Stimulated activated CD4-positive, alpha-beta T cell treated with anti-CD3 and anti-CD28 coated beads, TNF-alpha, amount 100 ng/mL, for 1 hour (primary cell): ENCODE measurements at places on chromosomes 6 and 20.

DNA sequence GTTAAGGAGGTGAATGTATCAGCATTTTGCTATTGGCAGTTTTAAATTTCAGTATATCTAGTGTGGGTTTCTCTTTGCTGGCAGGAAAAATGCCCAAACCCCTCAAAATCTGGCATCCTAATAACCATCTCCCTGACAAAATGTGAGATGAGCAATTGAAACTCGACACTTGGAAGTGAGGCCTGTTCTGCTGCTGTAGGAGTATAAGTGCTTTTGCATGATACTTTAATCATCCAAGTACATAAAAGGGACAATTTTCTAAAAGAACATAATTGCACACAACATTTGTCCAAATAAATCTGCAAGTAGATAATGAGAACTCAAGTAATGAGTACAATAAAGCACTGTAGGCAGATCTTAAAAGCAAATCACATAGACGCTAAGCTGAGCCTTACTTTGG is 36.5 kb downstream of the LAMP5 start:
- DNase-seq = no peak

GRCh38 chr20:25214819-25215218 is 19.3 kb downstream of the ENTPD6 start:
- no peak for DNase-seq

DNA sequence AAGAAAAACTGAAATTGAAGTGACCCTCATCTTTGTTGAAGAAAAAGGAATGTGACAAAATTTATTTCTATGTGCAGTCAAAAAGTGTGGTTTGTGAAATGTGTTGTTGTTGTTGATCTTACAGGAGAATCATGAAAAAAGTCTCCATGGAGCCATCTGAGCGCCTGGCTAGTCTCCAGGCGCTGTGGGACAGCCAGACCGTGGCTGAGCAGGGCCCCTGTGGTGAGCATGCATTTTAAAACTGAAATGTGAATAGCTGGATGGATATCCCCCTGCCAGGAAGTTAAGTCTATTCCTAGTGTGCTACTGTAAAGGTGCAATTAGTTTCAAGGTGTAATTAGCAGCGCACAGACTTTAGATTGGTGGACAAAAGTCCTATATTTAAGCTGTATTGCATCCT is 170.6 kb downstream of the CARMIL1 start:
- no peak for DNase-seq

- DNase-seq = no peak
Observed at GRCh38 chr6:73079611-73079955, 145.7 kb downstream of the KHDC1L start.

DNA sequence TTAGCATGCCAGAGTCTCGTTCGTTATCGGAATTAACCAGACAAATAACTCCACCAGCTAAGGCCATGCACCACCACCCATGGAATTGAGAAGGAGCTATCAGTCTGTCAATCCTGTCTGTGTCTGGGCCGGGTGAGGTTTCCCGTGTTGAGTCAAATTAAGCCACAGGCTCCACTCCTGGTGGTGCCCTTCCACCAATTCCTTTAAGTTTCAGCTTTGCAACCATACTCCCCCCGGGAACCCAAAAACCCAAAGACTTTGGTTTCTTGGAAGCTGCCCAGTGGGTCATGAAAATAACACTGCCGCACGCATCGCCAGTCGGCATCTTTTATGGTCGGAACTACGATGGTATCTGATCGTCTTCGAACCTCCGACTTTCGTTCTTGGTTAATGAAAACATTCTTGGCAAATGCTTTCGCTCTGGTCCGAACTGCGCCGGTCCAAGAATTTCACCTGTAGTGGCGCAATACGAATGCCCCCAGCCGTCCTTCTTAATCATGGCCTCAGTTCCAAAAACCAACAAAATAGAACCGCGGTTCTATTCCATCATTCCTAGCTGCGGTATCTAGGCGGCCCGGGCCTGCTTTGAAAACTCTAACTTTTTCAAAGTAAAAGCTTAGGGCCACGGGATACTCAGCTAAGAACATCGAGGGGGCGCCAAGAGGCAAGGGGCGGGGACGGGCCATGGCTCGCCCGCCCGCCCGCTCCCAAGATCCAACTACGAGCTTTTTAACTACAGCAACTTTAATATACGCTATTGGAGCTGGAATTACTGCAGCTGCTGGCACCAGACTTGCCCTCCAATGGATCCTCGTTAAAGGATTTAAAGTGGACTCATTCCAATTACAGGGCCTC is 1958.5 kb upstream of the DEFB115 start:
- DNase-seq = no peak

DNA sequence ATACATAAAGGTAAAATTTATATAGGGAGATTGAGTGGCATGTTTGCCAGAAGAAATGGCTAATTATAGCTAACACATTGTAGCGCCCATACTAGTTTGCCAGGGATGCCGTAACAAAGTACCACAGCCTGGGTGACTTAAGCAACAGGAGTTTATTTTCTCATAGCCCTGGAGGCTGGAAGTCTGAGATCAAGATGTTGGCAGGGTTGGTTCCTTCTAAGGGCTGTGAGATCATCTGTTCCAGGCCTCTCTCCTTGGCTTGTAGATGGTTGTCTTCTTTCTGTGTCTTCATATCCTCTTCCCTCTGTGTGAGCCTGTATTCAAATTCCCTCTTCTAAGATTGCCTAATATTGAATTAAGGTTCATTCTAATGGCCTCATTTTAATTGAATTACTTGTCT is 417.5 kb upstream of the OPRM1 start:
- no peak for DNase-seq

GRCh38 chr6:2426561-2427340 is 181.3 kb upstream of the GMDS start:
- no peak for DNase-seq

GRCh38 chr6:46734867-46735719 is at the start of gene PLA2G7:
TSS of gene PLA2G7 (minus strand) at chr6:46735375. CDS start at chr6:46722891, 12,484 bp downstream.
- DNase-seq = no peak

DNA sequence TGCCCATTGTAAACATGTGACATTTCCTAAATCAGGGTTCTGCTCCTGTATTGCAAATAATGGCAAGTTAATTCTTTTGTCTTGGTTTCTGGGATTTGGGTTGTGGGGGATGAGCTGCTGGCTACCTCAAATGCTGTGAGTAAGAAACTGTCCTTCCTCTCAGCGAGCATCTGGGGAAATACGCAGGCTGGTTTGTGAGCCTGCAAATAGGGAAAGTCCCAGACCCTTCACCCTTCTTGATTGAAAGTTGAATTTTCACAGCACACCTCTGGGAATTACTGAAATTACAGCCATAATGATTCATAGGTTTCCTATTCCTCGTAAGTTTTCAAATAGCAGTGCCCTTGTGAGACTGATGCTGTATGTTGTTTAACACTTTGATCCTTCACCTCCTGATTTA is 138.1 kb downstream of the TBXT start:
- DNase-seq = no peak

DNA sequence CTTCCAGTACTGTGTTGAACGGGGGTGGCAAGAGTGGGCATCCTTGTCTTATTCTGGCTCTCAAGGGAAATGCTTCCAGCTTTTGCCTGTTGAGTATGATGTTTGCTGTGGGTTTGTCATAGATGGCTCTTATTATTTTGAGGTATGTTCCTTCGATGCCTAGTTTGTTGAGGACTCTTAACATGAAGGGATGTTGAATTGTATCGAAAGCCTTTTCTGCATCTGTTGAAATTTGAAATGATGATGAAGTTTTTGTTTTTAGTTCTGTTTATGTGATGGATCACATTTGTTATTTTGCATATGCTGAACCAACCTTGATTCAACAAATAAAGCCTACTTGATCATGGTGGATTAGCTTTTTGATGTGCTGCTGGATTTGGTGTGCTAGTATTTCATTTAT is 48.0 kb downstream of the RPRD1B start:
- no peak for DNase-seq

GRCh38 chr6:136873748-136874147 is 48.4 kb upstream of the SLC35D3 start:
- no peak for DNase-seq

GRCh38 chr20:52889225-52889624 is 82.9 kb upstream of the TSHZ2 start:
- DNase-seq = no peak

- no peak for DNase-seq
Observed at GRCh38 chr20:47152068-47152467, 204.4 kb downstream of the ZMYND8 start.

- no peak for DNase-seq
Observed at GRCh38 chr6:23097566-23097965, 528.2 kb downstream of the HDGFL1 start.

GRCh38 chr6:101878554-101879276 is 485.2 kb downstream of the GRIK2 start:
- DNase-seq = no peak

DNA sequence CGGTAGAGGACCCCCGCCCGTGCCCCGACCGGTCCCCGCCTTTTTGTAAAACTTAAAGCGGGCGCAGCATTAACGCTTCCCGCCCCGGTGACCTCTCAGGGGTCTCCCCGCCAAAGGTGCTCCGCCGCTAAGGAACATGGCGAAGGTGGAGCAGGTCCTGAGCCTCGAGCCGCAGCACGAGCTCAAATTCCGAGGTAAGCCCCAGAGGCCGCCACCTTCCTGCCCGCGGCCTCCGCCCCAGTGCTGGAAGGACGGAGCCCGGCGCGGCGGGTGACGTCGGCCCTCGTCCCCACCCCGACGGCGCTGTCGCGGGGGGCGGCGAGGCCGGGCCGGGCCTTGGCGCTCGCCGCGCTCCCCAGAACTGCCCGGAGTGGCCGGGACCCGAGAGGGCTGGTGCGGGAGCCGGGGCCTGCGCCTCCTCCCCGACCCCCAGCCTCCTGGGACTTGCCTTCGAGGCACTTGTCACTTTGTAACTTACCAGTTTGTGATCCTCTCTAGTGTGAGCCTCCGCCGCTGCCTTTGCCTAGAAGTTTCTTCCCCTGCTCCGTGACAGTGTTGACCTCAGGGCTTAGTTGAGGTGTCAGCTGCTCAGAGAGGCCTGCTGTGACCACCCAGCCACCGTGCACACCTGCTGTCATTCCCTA is 417 bp downstream of the VAPB start:
- no peak for DNase-seq

GRCh38 chr6:45493761-45494160 is 116.0 kb upstream of the SUPT3H start:
- DNase-seq = no peak

DNA sequence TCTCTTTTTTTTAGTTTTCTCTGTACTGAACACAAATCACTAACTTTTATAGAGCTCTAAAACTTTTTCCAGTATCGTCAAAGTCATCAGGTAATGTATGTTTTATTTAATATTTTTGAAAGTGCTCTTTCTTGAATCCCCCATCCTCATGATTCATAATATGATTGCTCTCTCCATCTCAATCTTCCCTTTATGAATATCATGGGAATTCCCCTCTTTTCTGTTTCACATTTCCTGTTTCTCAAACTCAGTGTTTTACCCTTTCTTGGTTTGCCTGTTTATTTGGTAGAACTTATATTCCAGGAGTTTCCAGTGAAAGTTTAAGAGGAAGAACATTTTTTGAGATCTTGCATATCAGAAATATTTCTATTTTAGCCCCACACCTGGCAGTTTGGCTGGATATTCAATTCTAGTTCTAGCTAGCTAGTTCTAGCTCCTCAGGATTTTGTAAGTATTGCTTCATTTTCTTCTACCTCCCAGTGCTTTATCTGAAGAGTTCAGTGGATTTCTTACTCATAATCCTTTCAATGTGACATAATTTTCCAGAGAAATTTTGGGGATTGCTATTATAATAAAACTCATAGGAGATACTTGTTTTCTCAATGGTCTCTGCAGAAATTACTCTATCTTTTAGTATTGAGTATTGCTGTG is 6.1 kb upstream of the C6orf58 start:
- DNase-seq = no peak

DNA sequence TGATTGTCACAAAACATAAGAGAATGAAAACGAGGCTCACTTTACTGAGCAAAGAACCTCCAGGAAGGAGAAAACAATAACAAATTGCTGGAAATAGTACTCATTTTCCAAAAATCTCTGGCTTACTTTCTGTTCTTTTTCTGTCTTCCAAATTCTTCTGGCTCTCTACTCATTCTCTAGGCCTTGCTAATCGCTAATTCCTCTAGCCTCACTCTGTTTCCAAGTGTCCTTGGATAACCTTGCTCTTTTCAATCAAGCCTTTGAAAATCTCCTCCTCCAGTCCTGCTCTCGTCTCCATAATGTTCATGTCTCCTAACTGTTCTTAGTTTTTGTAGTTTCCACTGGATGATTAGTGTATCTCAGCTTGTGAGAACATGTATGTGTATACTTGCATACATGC is 96.2 kb upstream of the MAP7 start:
- no peak for DNase-seq

GRCh38 chr6:134247231-134247833 is 70.6 kb downstream of the SGK1 start:
- peak; percentile 40 for DNase-seq
